ENCODE measurements at places on chromosomes 7 and 10.

DNA sequence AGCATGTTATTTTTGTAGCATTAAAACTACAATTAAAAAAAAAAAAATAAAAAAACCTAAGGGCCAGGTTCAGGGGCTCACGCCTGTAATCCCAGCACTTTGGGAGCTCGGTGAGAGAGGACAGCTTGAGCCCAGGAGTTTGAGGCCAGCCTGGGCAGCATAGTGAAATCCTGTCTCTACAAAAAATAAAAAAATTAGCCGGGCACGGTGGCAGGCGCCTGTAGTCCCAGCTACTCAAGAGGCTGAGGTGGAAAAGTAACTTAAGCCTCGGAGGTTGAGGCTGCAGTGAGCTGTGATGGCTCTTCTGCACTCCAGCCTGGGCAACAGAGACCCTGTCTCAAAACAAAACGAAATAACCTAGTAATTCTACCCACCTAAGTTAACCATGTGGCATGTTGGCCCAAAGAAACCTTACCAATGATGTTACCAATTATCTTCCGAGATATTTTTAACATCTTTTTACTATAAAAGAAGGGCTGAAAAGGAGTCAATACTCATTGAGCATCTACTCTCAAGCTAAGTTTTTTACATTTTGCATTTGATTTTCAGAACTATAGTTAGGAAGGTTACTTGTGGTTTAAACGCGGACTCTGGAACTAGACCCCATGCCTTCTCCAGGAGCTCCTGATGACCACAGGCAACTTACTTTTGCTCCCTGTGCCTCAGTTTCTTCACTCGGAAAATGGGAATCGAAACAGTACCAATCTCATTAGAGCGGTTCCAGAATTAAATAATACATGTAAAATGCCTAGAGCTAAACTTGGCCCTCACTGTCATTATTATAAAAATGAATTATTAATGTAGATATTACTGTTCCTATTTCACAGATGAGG, 1.4 kb downstream of the ITGB1 start:
- no peak for DNase-seq

GRCh38 chr7:47957156-47957555, 8.9 kb upstream of the PKD1L1 start:
- DNase-seq: no peak

DNA sequence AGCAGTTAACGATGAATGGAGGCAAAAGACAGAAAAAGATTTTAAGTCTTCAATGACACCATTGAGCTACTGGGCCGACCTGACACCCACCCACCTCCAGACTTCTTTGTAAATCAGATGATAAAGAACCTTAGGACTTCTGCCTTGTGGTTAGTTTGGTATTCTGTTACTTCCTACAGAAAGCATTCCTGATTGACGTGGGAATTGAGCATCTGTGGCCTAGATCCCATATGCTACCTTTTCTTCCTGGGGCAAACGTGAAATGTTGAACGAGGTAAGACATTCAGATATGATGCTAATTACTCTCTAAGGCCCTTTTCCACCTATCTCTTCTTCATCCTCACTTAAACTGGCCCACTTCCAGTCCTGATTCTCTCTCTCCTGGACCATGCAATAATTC, 10.2 kb downstream of the PRLHR start:
- DNase-seq: no peak

GRCh38 chr10:125332548-125333208, 172.3 kb upstream of the CTBP2 start:
- no peak for DNase-seq

DNA sequence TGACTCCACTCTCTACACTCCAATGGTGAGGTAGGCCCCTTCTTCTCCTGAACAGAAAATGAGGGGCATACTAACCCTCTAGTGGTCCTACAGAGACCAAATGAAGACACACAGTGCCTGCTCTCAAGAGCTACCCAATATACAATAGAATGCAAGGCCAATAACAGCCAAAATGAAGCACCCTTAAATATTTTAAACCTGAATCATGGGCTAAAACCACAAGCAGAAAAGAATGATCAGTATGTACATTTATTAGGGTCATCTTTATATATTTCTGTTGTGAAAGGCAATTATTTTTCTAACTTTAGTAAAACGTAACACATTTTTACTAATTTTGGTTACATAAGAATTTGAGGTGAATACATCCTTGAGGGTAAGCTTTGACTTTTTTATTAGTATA, 49.9 kb upstream of the COL1A2 start:
- DNase-seq: no peak

DNA sequence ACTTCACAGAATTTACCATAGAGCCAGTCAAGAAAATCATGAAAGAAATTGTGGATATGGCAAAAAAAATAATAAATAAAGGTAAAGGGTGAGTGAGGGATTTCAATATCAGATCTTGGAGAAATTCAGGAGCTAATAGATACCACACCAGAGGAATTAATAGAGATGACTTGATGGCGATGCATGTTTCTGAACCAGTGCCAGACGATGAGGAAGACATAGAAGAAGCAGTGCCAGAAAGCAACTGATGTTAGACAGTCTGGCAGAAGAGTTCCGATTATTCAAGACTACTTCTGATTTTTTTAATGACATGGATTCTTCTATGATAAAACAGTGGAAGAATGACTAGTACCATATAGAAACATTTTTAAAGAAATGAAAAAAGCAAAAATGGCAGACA, 314.7 kb downstream of the BICC1 start:
- no peak for DNase-seq

- DNase-seq: no peak
Observed at GRCh38 chr7:142338633-142339501, 81.0 kb upstream of the PRSS58 start.
